IMR-90 (cell line): ENCODE measurements at places on chromosomes 12 and 14.

DNA sequence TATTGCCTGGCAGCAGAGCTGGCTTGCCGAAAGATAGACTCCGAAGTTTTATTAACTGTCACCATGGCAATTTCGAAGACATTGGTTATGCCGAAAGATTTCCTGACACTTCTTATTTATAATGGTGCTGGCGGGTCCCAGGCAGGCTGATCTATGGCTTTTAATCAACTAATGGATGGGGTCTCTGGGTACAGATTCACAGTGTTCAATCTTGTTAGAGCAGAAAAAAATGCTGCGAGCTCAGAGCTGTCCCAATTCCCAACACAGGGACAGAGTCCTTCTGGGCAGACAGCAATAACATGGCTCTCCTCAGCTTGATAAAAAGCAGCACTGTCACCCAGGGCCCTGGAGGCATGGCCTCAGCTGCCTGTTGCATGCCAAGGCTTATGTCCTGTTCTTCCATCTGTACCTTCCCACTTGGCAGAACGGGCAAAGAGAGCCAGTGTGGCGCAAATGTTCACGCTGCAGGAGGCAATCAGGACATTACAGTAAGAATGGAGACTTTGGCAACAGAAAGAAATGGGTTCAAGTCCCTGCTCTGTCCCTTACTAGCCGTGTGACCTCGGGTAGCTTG, 228.2 kb upstream of the PWP1 start:
- no peak for DNase-seq

GRCh38 chr12:106145539-106146447, 7.0 kb upstream of the NUAK1 start:
- no peak for DNase-seq

DNA sequence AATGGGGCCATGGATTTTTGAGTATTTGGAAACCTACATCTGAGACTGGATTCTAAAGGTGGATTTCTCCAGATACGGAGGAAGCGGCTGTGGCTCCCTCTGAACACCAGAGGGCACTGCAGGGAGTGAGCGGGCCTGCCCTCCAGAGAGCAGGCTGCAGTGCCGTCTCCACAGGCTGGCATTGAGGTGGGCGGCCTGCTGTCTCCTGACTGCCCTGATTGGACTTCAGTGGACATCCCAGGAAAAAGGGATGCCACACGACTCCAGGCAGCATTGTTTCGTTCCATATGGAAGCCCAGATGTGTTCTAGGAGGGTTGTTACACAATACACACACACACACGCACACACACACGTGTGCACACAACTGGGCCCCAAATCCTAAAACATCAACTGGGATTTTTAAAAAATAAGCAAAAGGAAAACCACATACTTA, 20.9 kb upstream of the ANO2 start:
- peak; percentile 34 for DNase-seq

DNA sequence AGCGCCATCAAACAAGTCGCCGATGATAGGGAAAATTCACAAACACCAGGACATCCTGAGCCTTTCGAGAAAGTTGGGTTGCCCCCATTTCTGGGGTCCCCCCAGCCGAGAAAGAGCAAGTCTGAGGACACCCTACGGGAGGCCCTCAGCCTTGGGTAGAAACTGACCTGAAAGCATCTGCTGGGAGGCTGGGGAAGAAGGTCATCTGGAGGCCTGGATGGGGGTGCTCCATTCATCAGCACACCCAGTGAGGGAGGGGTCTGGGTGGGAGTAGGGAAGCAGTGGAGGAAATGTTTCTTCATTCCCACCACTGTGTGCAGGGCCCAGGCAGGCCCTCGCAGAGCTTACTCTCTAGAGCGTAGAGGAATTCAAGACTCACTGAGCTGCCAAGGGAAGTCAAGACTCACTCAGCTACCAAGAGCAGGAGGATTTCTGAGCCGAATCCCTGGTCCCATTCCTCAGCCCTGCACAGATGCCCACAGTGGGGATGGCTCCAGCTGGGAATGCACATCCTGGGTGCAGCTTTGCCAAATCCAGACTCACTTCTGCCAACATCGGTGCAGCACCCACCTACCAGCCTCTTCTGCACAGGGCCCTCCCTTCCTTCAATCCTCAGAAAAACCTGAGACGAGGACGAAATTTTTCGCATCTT, 38.1 kb downstream of the DIO3 start:
- DNase-seq = no peak

DNA sequence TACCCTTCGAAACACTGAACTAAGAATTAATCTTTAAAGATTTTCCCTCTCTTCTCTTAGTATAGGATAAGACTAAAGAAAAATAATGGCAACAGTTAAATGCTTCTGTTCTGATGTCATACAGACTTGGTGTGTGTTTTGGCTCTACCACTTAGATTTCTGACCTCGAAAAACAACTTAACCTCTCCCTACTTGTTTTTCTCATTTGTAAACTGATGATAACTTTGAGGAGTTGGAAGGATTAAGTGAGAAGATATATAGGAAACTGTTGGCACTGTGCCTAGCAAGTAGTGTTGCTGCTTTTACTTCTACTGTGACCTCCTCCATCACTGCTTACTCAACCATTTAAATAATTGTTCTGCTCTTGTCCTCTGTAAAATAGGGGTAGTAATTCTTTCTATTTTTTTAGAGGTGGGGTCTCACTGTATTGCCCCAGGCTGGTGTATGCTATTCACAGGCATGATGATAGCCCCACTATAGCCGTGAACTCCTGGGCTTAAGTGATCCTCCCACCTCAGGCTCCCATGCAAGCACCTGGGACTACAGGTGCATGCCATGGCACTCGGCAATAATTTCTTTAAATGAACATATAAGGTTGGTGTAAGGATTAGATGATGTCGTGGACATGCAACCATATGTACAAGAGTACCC, 22.4 kb downstream of the PALS1 start:
- peak; percentile 87 for DNase-seq
